ENCODE measurements at places on chromosomes 12 and 14. TPM values are rescaled to one million over a fixed set of nuclear protein-coding genes. Genes with fewer than 3 reads are reported as not detected.

The DEGS2 gene
- 0.58 TPM for total RNA-seq

- peak; percentile 6 for DNase-seq
Observed at GRCh38 chr14:39310051-39310450, 76.3 kb downstream of the MIA2 start.

GRCh38 chr12:7376196-7376595 is 67.8 kb downstream of the CD163L1 start:
- DNase-seq: no peak

- no peak for DNase-seq
Observed at GRCh38 chr12:114412825-114413749, 7.1 kb upstream of the TBX5 start.

GRCh38 chr12:52585066-52585465 is 11.4 kb upstream of the KRT74 start:
- no peak for DNase-seq
